Liver (tissue), 10 donors: ENCODE measurements at places on chromosomes 6 and 20.

GRCh38 chr20:9503526-9504245, 10.7 kb upstream of the LAMP5 start:
- H3K27me3 ChIP-seq, result peaks cover 6% of the 10 kb centered on the region
- H3K36me3 ChIP-seq, result no peaks in the 10 kb centered on the region
- no peak overlapping the region for H3K27ac ChIP-seq
- no peak overlapping the region for H3K4me3 ChIP-seq
- H3K4me1 ChIP-seq, result peaks cover 2% of the 10 kb centered on the region
- no peak for DNase-seq

DNA sequence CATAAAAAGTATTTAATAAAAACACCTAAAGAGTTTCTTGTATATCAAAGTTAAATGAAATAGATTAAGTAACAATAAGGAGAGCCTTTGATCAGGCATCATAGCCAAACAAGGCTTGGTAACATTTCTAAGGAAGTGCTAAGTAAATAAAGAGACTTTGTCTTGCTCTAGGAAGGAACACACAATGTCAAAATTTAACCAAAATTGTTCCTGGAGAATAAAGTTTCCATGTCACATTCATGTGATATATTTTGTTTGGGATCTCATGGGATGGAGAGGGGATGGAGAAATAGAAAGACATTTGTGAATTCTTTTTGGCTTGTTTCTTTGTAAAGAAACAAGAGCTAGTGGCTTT, 201.9 kb upstream of the DTNBP1 start:
- H3K4me3 ChIP-seq, result no peak overlapping the region
- no peak for DNase-seq
- H3K27me3 ChIP-seq, result no peaks in the 10 kb centered on the region
- no peak overlapping the region for H3K27ac ChIP-seq
- no peaks in the 10 kb centered on the region for H3K4me1 ChIP-seq

GRCh38 chr6:153087436-153087835, 43.6 kb downstream of the RGS17 start:
- no peak for DNase-seq
- H3K27ac ChIP-seq, result no peak overlapping the region
- no peaks in the 10 kb centered on the region for H3K36me3 ChIP-seq
- no peaks in the 10 kb centered on the region for H3K4me1 ChIP-seq
- no peak overlapping the region for H3K4me3 ChIP-seq
- no peaks in the 10 kb centered on the region for H3K27me3 ChIP-seq

- H3K4me1 ChIP-seq, result no peaks in the 10 kb centered on the region
- H3K36me3 ChIP-seq, result no peaks in the 10 kb centered on the region
- H3K27ac ChIP-seq, result no peak overlapping the region
- DNase-seq, result no peak
- H3K4me3 ChIP-seq, result no peak overlapping the region
- H3K27me3 ChIP-seq, result no peaks in the 10 kb centered on the region
Observed at GRCh38 chr20:15619341-15619740, 953.9 kb downstream of the KIF16B start.

- no peak overlapping the region for H3K27ac ChIP-seq
- H3K27me3 ChIP-seq, result no peaks in the 10 kb centered on the region
- no peaks in the 10 kb centered on the region for H3K4me1 ChIP-seq
- H3K36me3 ChIP-seq, result no peaks in the 10 kb centered on the region
- H3K4me3 ChIP-seq, result no peak overlapping the region
Observed at GRCh38 chr20:19706463-19706862, 51.6 kb upstream of the RIN2 start.

- H3K27me3 ChIP-seq, result no peaks in the 10 kb centered on the region
- H3K4me1 ChIP-seq, result peaks cover 10% of the 10 kb centered on the region
- H3K27ac ChIP-seq, result peak overlapping the region; percentile 29
- peak overlapping the region; percentile 67 for H3K4me3 ChIP-seq
- H3K36me3 ChIP-seq, result peaks cover 2% of the 10 kb centered on the region
Observed at GRCh38 chr20:3796477-3797225, 541 bp downstream of the CDC25B start.

DNA sequence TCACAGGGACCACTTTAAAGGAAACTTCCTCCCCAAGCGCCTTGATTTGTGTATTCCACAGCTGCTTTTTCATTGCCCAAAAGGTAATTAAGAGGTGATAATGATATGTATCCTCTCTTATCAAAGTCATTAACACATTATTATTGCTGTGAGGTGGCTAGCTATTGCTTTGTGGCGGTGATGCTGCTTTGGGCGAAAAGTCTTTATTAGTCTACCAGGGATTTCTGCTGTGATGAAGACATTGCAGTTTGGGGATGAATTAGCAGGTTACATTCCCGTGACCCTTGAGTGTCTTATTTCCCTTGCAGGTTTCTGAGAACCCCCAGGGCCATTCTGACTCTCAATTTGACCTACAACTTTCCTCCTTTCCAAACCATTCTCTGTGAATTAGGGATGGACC, 143.4 kb upstream of the SOX4 start:
- no peak for DNase-seq
- no peak overlapping the region for H3K27ac ChIP-seq
- no peaks in the 10 kb centered on the region for H3K36me3 ChIP-seq

DNA sequence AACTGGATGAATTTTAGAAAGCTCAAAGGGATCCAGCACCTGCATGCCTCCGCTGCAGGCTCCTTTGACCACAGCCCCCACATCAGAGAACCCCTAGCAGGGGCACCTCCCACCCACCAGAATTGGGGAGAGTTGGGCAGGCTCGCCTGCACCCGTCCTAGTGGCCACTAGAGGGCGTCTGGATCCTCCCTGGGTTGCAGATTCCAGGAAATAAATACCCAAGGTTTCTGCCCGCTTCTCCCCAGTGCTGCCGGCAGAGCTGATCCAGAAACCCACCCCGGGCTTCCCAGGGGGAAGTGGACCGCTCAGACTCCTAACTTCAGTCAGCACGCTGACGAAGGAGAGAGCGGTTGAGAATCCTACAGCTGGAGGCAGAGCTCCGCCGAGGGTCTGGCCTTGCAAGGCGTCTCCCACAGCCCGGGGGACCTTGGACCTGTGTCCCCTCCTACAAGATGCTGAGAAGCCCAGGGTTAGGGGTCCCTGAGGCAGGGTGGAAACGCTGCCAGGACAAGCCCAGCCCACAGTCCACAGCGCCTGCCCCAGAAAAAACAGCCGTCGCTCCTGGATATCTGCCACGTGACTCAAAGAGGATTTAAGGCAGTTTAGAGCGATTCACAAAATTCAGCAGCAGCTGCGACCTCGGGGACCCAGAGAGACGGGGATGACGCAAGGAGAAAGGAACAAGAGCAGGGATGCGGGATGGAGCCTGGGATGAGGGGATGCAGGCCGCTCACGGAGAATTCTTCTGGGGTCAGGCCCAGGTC, 32.6 kb upstream of the PHACTR3 start:
- H3K27ac ChIP-seq, result peak overlapping the region; percentile 57
- no peaks in the 10 kb centered on the region for H3K27me3 ChIP-seq
- DNase-seq, result peak; percentile 54

DNA sequence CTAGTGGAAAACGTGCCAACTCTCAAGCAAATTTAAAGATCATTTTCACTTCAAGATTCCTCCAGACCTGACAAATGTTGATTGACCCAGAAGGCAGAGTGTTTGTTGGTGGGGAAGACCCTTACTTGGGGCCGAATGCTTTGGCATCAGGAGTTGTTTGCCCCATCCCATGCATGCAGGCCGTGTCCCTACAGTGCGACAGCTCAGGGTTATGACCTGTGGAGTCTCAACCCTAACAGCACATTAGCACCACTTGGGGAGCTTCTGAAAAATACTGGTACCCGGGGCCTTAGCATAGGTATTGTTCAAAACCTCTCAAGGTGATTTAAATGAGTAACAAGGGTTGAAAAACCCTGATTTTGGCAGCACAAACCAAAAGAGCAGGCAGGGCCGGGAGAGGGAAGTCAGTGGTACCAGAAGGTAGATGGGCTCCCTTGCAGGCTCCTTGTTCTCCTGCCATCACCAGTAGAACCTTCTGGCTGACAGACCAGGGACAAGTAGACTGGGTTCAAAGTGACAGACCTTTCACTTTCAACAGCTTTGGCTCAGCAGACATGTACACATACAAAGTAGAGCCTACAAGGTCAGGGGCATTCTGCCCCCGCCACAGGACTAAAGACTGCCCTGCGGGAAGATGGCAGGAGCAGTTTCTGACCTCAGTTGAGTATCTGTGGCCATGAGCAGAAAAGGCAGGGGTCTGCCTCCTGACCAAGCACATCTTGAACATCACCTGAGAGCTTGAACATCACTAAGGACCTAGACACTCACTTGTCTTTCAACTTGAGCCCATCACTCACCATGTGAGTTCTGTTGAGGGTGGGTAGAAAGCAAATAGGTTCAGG, 39.6 kb downstream of the PLCG1 start:
- H3K36me3 ChIP-seq, result peaks cover 33% of the 10 kb centered on the region
- H3K4me3 ChIP-seq, result no peak overlapping the region
- no peaks in the 10 kb centered on the region for H3K4me1 ChIP-seq
- H3K27me3 ChIP-seq, result no peaks in the 10 kb centered on the region
- DNase-seq, result peak; percentile 22

- no peak overlapping the region for H3K27ac ChIP-seq
- H3K36me3 ChIP-seq, result no peaks in the 10 kb centered on the region
- H3K4me3 ChIP-seq, result no peak overlapping the region
- DNase-seq, result no peak
- no peaks in the 10 kb centered on the region for H3K4me1 ChIP-seq
Observed at GRCh38 chr6:139418481-139419132, 44.2 kb upstream of the CITED2 start.

DNA sequence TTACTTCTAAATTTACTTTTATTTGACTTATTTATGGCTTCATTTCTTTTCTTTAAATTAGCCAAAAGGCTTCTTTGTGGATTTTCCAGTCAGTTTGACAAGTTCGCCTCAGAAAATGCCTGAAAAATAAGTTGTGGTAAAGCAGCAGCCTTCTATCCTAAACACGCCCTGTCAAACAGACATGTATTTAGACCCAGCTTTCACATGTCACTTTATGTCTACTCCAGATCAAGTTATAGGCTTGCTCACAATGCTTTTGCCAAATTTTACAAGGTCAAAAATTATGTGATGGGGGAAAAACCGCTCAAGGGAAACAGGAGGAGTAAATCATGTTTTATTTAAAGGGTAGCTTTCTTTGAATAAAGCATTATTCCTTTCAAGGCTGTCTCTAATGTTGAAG, 615.0 kb downstream of the HDGFL1 start:
- H3K27ac ChIP-seq, result no peak overlapping the region
- H3K27me3 ChIP-seq, result no peaks in the 10 kb centered on the region

DNA sequence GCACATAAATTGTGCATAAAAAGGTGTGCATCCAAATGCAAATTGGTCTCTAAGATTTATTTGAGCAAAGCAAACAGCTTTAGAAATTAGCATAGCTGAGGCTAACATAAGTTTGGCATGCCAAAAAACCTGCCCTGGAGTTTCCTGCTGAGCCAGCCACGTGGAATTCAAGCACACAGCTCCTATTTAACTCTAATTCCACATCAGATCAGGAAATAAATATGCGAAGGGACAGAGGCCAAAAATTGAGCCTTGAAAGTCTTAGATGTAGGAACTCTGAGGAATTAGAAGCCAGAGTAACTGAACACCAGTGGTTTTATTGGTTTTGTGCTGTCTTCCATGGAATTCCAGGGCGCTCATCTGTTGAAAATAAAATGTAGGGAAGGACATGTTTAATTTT, 19.6 kb downstream of the SOBP start:
- H3K27ac ChIP-seq, result no peak overlapping the region
- no peak for DNase-seq
- no peak overlapping the region for H3K4me3 ChIP-seq

DNA sequence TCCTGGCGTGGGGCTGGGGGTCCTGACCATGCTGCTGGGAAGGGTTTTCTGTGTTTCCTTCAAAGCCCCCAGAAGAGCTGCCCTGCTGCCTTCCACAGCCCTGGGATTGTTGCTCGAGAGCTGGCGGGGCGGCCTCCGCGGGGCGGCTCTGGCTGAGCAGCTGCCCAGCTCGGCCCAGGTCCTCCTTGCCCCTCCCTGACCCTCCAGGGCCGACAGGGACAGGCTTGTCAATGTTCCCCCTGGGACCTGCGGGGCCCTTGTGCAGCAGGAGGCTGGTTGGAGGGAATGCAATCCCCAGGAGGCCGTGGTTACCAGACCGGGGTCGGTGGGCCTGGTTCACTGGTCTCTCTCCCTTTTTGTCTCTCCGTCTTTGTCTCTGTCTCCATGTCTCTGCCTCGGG, 19.9 kb downstream of the GATA5 start:
- DNase-seq, result no peak
- H3K27ac ChIP-seq, result no peak overlapping the region
- H3K4me3 ChIP-seq, result no peak overlapping the region
- H3K27me3 ChIP-seq, result peaks cover 4% of the 10 kb centered on the region
- no peaks in the 10 kb centered on the region for H3K36me3 ChIP-seq

DNA sequence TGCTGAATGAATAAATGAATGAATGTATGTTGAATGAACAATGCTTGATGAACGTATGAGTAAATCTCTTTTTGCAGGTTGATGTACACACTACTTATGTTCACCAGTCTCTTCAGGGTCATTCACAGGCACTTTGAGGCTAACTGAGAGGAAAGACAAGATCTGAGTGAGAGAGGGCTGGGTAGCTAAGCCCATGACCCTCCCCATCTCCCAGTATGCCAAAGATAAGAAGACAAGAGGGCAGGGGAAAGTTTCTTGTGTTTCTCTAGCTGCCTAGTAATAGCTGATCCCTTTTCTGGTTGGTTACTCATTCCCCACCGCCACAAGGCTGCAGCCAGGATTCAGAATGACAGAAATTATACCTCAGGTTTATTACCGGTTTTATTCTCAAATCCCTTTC, 90.7 kb downstream of the CEP57L1 start:
- H3K36me3 ChIP-seq, result no peaks in the 10 kb centered on the region
- H3K27me3 ChIP-seq, result no peaks in the 10 kb centered on the region

GRCh38 chr20:25271486-25272222, 23.8 kb downstream of the PYGB start:
- H3K27ac ChIP-seq, result no peak overlapping the region
- H3K4me3 ChIP-seq, result no peak overlapping the region
- DNase-seq, result no peak
- no peaks in the 10 kb centered on the region for H3K36me3 ChIP-seq
- no peaks in the 10 kb centered on the region for H3K27me3 ChIP-seq

GRCh38 chr20:36082315-36082915, 72.1 kb upstream of the EPB41L1 start:
- no peak for DNase-seq
- no peaks in the 10 kb centered on the region for H3K27me3 ChIP-seq
- no peak overlapping the region for H3K27ac ChIP-seq
- H3K4me3 ChIP-seq, result no peak overlapping the region
- no peaks in the 10 kb centered on the region for H3K36me3 ChIP-seq
